ENCODE measurements at places on chromosomes 11 and 22.

GRCh38 chr11:96235751-96236150, 107.2 kb downstream of the MAML2 start:
- no peak for DNase-seq

- DNase-seq, result no peak
Observed at GRCh38 chr11:9049959-9050358, 41.4 kb downstream of the SCUBE2 start.

- DNase-seq, result no peak
Observed at GRCh38 chr11:36713715-36714114, 115.7 kb upstream of the RAG2 start.

DNA sequence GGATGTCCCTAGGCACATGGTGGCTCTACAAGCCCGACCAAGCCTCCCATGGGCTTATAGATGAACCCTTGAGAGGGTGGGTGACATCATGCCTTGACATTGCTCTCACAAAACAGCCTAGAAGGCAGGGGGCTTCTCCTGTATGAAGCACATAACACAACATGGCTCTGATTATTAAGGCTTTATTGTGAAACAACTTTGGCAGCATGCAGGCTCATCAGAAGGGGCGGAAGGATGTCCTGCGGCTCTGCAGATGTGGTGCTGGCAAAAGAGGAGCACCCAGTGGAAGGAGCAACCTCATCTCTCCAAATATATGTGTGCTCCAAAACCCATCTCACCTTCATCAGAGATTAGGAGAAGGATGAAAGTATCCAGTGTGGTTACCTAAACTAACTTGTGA, 100.4 kb downstream of the MPPED2 start:
- no peak for DNase-seq

- no peak for DNase-seq
Observed at GRCh38 chr11:32852207-32852606, 22.5 kb downstream of the PRRG4 start.

GRCh38 chr11:66856496-66857233, at the start of gene LRFN4:
Gene LRFN4 (plus strand): TSS chr11:66857064. CDS start chr11:66857745, 681 bp downstream.
- peak; percentile 54 for DNase-seq

- DNase-seq, result no peak
Observed at GRCh38 chr11:4044976-4045646, 49.5 kb upstream of the RRM1 start.

DNA sequence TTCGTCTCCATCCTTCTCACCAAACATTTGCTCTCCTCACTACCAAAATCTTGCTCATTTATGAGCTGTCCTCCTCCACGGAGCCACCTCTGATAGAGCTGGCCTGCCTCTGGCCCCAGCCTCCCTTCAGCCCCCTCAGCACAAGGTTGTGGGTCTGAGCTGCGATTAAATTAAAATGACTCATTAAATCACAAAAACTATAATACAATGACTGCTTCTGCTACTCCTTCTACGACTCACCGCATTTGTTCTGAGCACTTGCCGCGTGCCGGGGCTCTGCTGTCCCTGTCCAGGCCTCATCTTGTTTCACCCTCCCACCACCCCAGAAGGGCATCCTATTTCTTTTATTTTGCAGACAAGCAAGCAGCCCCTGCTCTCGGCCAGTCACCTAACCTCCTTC, 49.2 kb upstream of the TIMP3 start:
- DNase-seq, result no peak

GRCh38 chr11:125448136-125448535, 47.9 kb downstream of the FEZ1 start:
- DNase-seq, result no peak

GRCh38 chr22:16959345-16959930, 48.6 kb downstream of the GAB4 start:
- DNase-seq, result no peak

DNA sequence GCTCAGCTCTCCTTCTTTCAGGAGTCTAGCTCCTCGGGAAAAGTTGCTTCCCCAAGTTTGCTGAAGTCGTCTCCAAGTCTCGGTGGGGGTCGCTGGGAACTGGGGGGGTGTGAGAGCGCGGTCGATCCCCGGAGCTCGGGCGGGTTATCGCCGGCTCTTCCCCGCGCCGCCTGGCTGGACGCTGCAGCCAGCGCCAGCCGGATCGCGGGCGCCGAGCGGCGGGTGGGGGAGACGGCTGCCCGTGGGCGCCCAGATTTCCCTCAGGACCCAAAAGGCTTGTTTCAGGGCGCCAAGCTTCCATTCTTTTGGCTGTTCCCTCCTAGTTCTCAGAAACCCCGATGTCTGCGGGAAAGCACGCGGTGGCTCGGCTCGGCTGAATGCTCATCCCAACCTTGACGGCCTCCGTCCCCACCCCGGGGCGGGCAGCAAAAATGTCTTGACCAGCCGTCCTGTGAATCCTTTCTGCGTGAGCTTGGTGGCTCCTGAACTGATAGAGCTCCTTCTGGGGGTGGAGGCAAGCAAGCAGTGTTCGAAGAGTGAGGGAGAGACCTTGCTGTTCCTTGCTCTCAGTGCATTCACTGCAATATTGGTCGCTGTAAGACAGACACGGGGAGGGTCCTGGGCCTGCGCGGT, 1.7 kb downstream of the ZBTB16 start:
- no peak for DNase-seq

- peak; percentile 54 for DNase-seq
Observed at GRCh38 chr11:47766509-47767227, 473 bp downstream of the FNBP4 start.

GRCh38 chr11:34356576-34356912, 1.3 kb downstream of the ABTB2 start:
- no peak for DNase-seq

- no peak for DNase-seq
Observed at GRCh38 chr11:124830749-124831148, 30.5 kb upstream of the MSANTD2 start.

DNA sequence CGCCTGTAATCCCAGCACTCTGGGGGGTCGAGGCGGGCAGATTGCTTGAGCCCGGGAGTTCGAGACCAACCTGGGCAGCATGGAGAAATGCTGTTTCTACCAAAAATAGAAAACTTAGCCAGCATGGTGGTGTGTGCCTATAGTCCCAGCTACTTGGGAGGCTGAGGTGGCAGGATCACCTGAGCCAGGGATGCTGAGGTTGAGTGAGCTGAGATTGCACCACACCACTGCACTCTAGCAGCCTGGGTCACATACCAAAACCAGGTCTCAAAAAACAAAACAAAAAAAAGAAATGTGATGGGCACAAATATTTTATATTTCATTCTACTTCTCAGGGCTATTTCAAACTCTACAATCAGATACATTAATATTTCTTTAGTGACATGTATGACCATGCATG, 25.7 kb downstream of the TTC17 start:
- DNase-seq, result no peak

DNA sequence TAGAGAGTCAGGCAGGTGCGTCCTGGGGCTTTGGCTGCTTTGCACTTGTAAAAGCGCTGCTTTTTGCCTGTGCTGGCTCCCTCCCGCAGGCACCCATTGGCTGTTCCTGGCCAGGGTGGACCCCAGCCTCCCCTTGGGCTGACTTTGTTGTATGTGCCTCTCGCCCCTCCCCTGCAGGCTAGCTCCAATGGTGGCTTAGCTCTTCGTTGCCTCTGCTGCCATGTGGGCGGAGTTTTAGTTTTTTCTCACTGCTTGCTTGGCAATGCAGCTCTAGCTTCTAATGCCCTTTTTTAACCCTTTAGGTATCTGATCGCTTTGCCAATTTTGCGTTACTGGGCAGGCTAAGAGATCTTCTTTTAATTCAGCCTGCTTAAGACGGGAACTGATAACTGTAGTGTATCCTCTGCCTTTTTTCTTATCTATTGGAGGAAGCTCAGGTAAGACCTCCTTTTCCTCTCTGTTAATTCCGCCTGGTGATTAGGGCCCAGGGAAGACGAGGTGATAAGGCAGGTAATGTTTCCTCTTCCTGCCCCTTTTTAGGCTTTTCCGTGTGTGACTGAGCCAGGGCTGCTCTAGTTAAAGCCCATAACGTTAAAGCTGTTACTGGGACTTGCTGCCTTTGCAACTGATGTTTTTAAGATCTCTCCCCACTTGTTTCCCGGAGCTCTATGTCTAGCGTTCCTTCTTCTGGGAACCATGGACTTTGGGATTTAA, 11.7 kb upstream of the GLYATL1 start:
- no peak for DNase-seq

DNA sequence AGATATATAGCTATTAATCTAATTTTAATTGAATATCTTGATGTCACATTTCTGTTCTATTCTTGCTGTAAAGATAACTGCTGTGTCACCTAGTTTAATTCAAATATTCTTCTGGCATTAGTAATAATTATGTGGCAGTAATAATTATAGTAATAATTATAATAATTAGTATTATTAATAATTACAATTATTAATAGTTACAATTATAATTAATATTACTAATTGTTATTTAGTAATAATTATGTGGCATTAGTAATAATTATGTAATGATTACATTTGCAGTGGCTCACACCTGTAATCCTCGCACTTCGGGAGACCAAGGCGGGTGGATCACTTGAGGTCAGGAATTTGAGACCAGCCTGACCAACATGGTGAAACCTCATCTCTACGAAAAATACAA, 1.6 kb upstream of the TRIM5 start:
- DNase-seq, result no peak

GRCh38 chr11:134313379-134313778, 18.4 kb upstream of the GLB1L2 start:
- DNase-seq, result no peak

DNA sequence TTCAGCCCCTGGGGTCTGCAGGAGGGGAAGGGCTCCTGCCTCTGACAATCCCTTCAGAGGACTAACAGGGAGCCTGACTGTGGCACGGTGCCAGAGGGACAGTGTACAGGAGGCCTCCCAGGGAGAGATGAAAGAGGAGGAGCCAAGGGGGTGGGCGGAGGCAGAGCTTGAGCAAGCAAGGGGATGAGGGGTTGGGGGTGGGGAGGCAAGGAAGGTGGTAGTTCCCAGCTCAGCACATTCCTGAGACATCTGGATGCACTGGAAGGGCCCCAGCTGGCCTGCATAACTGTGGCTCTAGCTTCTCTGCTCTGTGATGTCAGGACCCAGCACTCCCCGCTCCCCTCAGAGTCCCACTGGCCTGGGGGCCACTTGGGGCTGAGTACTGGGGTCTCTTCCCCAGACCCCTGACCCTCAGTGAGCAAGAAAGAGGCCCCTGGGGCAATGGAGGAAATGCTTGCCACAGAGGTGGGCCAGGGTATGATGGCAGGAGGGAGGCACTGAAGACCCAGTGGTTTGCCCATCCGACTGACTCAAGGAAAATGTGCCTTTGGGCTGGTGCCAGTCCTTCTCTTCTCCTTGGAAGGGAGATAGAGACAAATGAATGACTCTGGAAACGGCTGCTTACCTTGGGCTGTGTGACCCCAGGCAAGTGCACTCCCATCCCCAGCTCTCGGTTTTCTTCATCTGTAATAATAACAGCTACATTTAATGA, 13.3 kb downstream of the CREB3L1 start:
- no peak for DNase-seq

DNA sequence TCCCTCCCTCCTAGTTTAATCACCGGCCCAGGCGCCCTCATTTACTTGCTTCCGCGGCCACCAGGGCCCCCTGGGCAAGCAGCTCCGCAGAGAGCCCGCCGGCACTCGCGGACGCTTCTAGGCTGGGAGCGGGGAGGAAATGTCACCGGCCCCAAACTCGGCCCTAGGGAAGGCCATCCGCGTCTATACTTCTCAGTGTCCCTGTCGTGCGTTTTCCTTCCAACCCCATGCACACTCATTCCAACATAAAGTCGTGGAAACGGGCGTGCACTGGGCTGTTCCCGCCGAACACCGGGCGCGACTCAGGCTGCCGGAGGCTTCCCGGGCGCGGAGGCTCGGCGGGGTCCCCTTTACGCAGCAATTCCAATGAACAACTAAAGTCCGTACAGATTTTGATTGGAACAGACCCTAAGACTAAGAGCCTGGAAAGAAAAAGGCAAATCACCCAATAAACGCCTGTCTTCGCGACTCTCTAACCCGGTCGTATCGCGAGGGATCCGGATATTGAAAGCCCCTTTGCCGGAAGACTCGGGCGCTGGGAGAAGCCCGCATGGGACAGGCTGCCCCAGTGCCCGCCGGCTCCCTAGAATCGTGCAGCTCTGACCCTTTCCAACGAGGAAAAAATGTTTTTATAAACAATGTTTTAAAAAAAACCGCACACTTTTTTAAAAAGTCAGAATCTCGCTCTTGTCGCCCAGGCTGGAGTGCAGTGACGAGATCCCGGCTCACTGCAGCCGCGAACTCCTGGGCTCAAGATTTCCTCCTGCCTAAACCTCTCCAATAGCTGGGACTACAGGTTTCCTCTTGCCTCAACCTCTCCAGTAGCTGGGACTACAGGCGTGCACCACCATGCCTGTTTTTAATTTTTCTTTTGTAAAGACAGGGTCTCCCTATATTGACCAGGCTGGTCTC, 1.3 kb upstream of the BARX2 start:
- no peak for DNase-seq

- no peak for DNase-seq
Observed at GRCh38 chr11:86443415-86443814, 68.7 kb downstream of the CCDC81 start.

DNA sequence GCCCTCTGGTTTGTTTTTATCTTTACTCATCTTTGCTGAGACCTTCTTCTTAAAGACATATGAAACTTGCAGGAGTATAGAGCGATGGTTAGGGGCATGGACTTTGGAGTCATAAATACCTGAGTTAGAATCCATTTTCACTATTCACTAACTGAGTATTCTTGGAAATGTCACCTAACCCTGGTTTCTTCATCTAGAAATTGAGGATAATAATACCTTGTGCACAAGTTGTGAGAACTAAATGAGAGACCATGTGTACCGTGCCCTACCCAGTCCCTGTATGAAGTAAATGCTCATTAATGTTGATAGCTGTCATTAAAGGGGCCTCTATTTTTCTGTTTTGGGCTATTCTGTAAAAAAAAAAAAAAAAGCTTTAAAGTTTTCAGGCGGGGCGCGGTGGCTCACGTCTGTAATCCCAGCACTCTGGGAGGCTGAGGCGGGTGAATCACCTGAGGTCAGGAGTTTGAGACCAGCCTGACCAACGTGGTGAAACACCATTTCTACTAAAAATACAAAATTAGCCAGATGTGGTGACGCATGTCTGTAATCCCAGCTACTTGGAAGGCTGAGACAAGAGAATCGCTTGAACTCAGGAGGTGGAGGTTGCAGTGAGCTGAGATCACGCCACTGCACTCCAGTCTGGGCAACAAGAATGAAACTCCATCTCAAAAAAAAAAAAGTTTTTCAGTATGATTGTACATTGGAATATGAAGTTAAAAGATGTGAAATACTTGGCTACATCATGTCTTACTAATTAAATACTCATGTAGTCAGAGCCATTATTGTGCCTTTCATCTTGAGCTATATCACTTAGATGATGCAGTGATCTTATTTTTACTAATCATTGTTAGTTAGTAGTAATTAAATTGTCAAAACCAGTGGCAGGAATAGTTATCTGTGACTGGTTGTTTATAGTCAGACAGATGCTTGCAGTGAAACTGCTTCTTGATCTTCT, 95.0 kb downstream of the AMOTL1 start:
- DNase-seq, result no peak

GRCh38 chr11:12478743-12479142, 101.4 kb downstream of the PARVA start:
- DNase-seq, result no peak

GRCh38 chr11:28559492-28559891, 451.3 kb downstream of the METTL15 start:
- DNase-seq, result no peak

Measured in stimulated activated CD8-positive, alpha-beta memory T cell treated with anti-CD3 and anti-CD28 coated beads, Interleukin-15, amount 100 ng/mL, for 4 hours (primary cell).